Left renal pelvis (tissue), 4 donors: ENCODE measurements at places on chromosomes 7 and 10.

- no peak for DNase-seq
Observed at GRCh38 chr10:120586471-120586872, 129.4 kb downstream of the PLPP4 start.

DNA sequence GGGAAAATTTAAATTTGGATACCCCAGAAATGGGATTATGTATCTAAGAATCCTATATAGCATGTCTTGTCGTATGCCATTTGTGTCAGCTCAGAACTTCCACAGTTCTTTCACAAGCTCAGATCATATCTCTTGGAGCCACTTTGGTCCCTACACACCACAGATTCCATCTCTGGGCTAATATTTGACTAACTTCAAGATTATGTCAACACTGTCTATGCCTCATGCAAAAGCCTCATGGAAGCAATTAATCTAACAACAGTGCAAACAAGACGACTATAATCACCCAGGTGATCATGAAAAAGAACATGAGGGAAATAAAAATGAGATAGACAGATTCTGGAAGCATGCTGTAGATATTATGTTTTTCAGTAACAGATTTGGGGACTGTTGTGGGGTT lies 189.1 kb downstream of the LRRTM3 start:
- DNase-seq, result no peak

- DNase-seq, result no peak
Observed at GRCh38 chr10:1776127-1776662, 38.9 kb upstream of the ADARB2 start.

GRCh38 chr10:124728071-124728829 lies 15.9 kb downstream of the FAM53B start:
- DNase-seq, result no peak

GRCh38 chr10:103745341-103746247 lies 109.8 kb downstream of the SH3PXD2A start:
- DNase-seq, result no peak
